Stimulated activated CD8-positive, alpha-beta memory T cell treated with anti-CD3 and anti-CD28 coated beads, Interleukin-4, amount 100 ng/mL, for 24 hours (primary cell): ENCODE measurements at places on chromosomes 1 and 21.

- peak; percentile 42 for DNase-seq
Observed at GRCh38 chr1:246753670-246754535, 29.7 kb downstream of the SCCPDH start.

DNA sequence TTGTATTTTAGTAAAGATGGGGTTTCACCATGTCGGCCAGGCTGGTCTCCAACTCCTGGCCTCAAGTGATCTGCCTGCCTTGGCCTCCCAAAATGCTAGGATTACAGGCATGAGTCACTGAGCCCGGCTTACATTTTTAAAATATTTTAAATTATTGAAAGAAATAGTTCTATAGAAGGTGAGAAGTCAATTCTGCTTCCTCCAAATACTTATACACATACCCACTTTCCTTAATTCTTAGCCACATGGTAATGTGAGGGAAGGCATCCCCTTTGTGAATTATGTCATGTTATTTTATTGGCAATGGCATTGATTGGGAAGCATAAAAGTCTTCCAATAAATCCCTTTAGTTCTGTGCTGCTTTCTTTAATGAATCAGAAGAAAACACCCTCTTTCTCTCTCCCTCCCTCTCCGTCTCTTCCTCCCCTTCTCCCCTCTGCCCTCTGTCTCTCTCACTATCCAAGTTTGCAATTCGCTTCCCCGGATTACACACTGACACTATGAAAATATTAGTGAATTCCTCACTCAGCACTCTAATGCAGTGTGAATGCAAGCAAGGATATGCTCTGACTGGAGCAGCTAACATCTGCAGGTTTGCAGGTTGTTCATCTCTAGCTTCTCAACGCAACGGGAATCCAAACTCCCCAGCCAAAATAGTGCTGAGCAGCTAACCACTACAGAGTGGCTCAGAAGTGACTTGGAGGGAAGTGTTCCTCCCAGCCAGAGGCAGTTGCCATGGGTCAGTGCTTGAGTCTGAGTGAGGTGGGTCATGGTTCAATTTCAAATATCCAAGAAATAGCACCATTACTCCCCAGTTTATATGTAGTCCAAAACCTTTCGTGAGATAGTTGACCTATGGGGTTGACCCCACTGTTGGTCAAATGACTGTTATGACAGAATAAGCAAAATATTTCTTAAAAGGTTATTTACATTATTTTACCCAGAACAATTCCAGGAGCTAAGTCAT, 77.8 kb upstream of the CD55 start:
- no peak for DNase-seq

- DNase-seq = no peak
Observed at GRCh38 chr1:169086603-169087455, 19.7 kb upstream of the ATP1B1 start.

DNA sequence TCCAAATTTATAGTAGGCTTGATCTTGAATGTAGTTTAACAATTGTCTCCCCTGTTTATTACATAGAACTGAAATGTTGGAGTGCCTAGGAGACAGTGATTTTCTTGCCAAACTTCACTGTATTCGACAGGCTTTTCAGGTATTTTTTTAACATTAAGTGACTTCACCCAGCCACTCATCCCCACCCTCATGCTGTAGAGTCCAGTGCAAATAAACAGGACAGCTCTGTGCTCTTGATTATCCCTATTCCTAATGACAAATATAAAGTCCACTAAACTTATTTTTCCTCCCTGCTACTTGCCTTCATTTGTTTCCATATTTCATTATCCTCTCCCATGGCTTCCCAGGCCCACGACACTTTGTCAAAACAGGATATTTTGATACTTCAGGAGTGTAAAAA, 29.2 kb upstream of the NEXN start:
- DNase-seq = no peak

GRCh38 chr1:42720868-42721267, 19.2 kb downstream of the CLDN19 start:
- no peak for DNase-seq

DNA sequence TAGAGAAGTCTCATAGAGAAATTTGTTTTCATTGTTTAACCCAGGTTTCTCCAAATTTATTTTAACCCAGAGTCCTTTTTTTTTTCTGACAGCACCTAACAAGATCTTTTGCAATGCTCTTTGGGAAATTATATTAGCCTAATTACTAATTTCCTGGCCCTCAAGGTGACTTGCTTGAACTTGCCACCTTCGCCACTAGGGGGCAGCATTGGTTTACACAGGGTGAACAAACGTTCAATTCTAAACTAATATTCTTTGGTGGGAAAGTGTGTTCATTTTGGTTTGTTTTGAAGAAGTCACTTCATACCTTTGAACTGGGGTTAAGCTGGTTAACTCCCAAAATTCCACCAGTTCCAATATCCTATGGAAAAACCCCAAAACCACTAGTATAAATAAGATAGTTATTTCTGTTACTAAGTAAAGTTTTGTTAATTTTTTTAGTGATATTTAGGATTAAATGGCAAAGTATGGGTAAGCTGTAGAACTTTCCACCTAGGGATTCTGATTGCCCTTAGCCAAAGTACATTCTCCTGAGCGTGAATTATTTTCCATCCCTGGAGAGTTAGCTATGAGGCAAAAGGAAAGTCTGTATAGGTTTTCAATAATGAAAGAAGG, 13.0 kb downstream of the CCDC190 start:
- peak; percentile 72 for DNase-seq

DNA sequence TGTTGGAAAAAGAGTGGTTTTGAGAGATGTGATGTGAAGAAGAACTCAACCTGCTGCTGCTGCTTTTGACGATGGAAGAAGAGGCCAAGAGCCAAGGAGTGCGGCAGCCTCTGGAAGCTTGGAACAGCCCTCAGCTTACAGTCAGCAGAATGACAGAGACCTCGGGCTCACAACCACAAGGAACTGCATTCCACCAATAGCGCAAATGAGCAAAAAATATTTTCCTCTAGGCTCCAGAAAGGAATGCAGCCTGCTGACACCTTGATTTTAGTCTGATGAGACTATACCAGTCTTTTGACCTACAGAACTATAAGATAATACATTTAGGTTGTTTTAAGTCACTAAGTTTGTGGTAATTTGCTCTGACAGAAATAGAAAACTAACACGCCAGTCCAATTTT, 10.2 kb downstream of the SDHB start:
- DNase-seq = no peak

DNA sequence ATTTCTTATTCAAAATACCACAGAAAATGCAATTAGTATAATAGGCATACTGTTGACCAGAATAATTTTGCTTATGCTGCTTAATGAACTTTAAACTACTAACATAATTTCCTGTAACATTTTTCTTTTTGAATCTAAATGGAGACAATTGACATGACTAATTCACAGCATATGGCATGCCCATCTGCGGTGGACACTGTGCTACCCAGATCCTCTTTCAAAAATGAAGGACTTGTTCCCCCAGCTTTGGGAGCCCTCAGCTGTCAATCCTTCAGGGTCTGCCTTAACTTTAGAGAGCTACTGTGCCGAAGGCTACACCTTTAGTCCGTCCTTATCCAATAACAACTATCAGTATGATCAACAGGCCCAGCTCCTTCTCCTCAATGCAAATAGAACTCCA, 789.0 kb downstream of the PLA2G4A start:
- DNase-seq = no peak

DNA sequence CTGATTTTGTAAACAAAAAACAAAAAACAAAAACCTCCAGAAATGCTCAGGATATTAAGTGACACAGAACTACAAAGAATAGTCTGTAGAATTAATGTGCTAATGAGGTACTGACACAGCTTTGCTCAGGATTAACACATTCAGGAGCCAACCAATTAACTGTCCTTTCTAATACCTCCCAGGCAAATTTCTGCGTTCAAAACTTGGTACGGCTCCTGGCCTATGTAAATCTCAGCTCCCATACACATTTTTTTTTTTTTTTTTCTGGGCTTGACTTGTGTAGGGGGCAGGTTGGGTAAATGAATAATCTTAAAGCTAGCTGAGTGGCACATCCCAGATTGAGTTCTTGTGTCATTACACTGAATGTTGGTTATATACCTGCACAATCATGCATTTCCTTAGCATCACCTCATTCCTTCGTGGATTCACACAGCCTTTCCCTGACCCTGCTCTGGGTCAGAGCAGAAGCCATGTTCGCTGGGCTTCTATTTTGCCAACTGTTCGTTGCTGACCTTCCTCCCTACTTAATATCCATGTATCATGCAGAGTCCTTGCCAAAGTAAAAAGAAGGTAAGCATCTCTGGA, 12.6 kb upstream of the IER5 start:
- no peak for DNase-seq

DNA sequence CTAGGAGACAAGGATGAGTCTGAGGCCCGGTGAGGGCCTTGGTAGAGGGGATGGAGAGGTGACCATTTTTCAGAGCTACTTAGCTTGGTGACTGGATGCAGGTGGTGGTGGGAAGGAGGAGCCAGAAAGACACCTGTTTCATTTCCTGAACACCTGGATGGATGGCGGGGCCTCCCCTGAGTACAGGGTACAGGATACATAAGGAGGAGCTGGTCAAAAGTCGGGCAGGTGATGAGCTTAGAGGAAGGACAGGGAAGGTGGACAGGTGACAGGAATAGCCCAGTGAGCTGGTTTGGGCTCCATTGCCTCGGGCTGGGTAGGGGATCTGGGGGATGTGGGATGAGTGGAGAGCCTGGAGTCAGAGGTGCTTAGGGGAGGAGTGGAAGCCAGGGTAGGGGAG, 6.3 kb downstream of the FAAH start:
- DNase-seq = no peak

- no peak for DNase-seq
Observed at GRCh38 chr1:180586671-180587155, 27.9 kb downstream of the OVAAL start.

GRCh38 chr1:50197216-50197615, 88.5 kb downstream of the ELAVL4 start:
- DNase-seq = no peak
